ENCODE measurements at places on chromosomes 1 and 21. TPM values are rescaled to one million over a fixed set of nuclear protein-coding genes. Genes with fewer than 3 reads are reported as not detected.

The FAM229A gene
- total RNA-seq, result 10.5 TPM

DNA sequence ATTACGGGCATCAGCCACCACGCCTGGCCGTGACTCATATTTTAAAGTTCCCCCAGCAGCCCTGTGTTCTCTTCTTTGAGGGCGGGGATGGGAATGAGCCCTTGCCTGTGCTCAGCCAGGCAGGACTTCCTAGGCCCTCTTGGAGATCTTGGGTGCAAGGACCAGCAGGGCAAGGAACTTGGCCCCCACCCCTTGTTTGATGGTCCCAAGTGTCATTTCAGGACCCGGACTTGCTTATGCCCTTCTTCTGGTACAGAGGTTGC, 9.3 kb downstream of the RASSF5 start:
- no peak overlapping the region for H3K27ac ChIP-seq
- peaks cover 7% of the 10 kb centered on the region for H3K4me1 ChIP-seq
- no peak for DNase-seq

DNA sequence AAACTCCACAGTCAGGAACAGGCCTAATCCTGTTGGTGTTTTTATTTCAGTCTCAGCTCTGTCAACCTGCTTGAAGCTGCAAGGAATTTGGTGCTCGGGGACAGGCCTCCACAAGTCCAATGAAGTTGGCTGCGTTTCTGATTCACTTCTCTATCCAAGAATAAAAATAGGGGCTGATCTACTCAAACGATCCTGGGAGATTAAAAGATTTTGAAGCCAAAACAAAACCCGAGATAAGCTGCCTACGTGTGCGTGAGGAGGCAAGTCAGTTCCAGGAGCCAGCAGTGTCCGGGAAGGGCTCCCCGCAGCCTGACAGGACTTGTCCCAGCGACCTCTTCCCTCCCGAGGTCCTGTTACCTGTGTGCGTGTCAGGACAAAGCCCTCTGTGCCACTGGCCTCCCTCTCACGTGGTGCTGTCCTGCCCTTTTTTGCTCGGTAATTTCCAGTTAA, 98.0 kb downstream of the ETS2 start:
- no peaks in the 10 kb centered on the region for H3K27me3 ChIP-seq
- H3K27ac ChIP-seq, result no peak overlapping the region
- no peak overlapping the region for H3K4me3 ChIP-seq
- H3K4me1 ChIP-seq, result peaks cover 22% of the 10 kb centered on the region

DNA sequence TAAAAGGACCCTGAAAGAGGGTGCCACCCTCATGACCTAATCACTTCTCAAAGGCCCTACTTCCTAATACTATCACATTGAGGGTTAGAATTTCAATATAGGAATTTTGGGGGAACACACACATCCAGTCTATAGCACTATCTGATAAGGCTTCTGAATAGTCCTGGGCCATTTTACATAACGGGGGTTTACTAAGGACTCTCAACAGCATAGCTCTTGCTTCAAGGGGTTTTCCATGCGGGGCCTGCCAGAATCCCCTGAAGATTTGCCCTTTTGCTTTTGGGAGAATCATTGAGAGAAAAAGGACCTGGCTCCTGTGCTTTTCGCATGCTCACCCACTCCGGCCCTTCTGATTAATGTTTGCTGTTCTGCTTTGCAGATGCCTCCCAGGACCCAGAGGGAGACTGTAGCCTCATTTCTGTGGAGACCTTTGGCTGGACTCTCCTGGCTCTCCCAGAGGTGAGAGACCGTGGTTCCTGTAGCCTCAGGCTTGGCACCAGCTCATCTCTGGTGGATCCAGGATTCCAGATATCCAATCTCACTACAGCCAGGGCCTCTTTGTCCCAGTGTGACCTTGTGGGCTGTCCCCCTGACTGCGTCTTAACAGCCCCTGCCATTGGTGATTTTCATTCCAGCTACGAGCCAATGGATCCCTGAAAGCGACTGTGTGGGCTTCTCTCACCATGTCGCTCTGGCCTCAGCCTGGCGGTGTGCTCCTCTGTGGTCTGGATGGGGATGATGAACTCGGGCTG, 72.6 kb downstream of the DDR2 start:
- no peak overlapping the region for H3K27ac ChIP-seq
- H3K36me3 ChIP-seq, result no peaks in the 10 kb centered on the region
- H3K4me3 ChIP-seq, result no peak overlapping the region
- DNase-seq, result no peak
- H3K27me3 ChIP-seq, result no peaks in the 10 kb centered on the region
